ENCODE measurements at places on chromosomes 2 and 18. TPM values are rescaled to one million over a fixed set of nuclear protein-coding genes. Genes with fewer than 3 reads are reported as not detected.

Gene AMER3
- total RNA-seq = not detected

Gene CD302
- 56.5 TPM for total RNA-seq

Gene PSMA8
- not detected for total RNA-seq

Gene CCNYL1
- 7.1 TPM for total RNA-seq

Gene ITGA6
- 82.3 TPM for total RNA-seq

DNA sequence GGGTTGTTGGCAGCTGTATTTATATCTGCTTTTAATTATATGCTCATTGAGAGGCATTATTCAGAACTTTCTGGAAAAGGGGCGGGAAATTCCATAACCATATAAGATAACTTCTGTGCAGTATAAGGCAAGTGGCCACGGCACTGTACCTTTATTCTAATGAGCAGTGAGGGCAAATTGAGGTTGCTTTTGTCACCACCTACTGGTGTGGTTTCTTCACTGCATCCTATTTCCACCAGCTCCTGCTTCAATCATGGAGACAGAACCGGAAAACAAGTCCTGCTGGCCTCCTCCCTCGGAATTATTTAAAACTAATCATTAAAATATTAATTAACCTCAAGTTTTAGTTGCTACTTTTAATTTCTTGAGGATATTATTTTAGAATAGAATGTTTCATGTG, 759.4 kb downstream of the CBLN2 start:
- no peak for DNase-seq

DNA sequence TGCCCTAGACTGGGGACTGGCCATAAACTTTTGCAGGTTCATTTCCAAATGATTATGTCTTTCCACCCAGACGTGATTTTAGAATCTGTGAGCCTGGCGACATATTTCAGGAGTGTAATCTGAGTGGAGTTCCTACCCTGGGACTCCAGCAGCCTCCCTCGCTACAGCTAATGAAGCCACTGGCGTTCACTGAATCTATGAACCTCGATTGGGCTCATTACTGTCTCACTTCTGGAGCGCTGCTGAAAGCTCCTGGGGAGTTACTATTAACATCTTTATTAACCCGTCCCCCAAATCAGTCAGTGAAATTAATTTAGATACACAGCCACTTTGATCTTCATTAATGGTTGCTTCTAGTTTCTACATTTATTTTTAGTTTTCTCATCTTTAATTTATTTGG, 56.5 kb downstream of the CDK15 start:
- DNase-seq = no peak

GRCh38 chr2:102615620-102616436, 3.5 kb upstream of the SLC9A2 start:
- no peak for DNase-seq

- no peak for DNase-seq
These were observed 17.6 kb downstream of the IFT172 start for GRCh38 chr2:27471961-27472360.

GRCh38 chr2:191746346-191747169, 68.6 kb downstream of the NABP1 start:
- DNase-seq = no peak

GRCh38 chr18:68985172-68985820, 187.4 kb downstream of the CCDC102B start:
- DNase-seq = no peak

GRCh38 chr2:72780477-72780876, 45.4 kb downstream of the EXOC6B start:
- DNase-seq = no peak

DNA sequence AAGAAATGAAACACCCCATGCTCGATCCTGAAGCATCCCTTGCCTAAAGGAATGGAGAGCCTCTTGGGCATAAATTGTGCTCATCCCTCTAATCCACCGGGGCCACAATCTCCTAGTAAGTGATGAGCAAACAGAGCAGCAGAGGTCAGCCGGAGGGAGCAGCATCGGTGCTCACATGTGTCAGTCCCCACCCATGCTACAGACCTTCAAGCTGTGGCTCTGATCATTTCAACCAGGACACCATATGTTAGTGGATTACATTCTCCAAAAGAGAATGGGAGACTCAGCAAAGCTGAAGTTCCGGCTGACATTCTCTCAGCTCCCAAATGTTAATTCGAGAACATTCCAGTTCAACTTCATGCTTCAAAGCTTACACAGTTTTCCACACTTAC, 75.6 kb downstream of the AAK1 start:
- DNase-seq = no peak

DNA sequence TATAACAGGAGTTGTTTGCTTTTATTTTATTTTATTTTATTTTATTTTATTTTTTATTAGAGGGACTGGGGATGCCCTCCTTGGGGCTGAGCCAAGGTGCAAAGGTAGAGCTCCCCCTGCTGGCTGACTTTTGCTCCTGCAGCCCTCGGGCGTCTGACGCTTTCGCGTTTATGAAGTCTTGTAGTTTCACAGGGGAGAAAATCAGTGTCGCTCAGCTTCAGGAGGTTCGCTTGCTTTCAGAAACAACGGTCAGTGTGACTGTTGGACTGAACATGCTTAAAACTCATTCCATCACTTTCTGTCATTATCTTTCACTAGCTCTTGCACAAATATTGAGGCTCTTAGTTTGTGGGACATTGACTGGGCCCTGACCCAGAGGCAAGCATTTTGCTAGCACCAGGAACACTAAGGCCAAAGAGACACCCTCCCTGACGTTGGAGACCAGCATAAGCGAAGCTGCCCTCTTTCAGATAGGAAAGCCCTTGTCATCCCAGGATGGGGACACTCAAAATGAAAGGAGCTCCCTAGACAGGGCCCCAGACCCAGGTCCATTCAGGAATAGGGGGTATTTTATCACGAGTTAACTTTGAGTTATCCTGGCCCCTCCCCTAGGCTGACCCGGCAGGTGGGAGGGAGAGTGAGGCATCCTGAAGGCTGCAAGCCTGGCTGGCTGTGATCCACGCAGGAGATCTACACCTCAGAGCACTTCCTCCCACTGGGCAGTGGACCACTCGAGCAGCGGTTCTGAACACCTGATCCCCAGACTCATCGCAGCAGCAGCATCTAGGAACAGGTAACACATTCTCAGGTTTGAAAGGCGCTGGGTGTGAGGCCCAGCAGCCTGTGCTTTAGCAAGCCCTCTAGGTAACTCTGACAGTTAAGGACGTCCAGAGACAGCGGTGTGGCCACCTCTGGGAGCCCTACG, 34.4 kb downstream of the LGALSL start:
- no peak for DNase-seq

- no peak for DNase-seq
These were observed 44.7 kb upstream of the EML6 start for GRCh38 chr2:54678719-54679118.

Measured in vagina (tissue), 2 donors.